ENCODE measurements at places on chromosomes 4 and X. TPM values are rescaled to one million over a fixed set of nuclear protein-coding genes. Genes with fewer than 3 reads are reported as not detected.

Gene GATA1
- total RNA-seq = not detected

DNA sequence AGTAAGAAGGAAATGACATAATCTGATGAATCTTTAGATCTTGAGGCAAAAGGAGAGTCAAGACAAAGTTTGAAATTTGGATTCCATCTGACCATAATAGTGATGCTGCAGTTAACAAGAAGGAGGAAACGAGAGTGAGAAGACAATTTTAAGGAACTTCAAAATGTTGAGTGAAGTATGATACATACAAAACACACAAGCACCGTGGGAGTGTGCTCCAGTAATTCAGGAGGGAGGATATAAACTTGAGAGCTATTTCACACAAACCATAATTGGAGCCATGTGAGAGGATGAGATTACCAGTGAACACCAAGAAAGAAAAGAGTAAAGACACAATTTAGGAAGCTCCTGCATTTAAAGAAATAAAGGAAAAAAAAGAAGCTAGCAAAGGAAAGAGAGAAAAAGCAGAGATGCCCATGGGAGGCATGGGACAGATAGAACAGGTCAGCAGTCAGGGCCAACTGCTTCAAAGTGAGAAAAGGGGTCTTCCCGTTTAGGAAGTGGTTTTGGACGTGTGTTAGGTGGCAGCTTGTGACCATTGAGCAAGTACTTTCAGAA, 150.7 kb upstream of the SLC7A11 start:
- H3K4me1 ChIP-seq = no peaks in the 10 kb centered on the region
- no peaks in the 10 kb centered on the region for H3K27me3 ChIP-seq
- DNase-seq = no peak
- no peak overlapping the region for H3K4me3 ChIP-seq

DNA sequence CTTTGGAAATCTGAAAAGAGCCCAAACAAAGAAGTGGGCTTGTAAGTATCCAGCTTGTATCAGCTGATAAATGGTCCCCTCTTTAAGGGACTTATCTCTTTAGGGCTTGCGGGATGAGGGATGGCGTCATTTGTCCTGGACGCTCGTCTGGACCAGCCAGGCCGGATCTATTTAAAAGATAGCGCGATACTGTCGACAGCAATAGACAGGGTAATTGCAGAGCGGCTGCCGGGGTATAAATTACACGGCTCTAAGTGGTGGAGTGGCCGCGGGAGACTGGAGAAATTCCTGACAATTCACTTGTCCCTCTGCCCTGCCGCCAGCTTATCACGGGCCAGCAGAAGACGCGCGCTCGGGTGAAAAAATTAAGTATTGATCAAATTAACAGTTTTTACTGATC, 90.7 kb downstream of the FAM53A start:
- no peak overlapping the region for H3K27ac ChIP-seq
- H3K27me3 ChIP-seq = no peaks in the 10 kb centered on the region
- no peaks in the 10 kb centered on the region for H3K4me1 ChIP-seq
- no peak overlapping the region for H3K4me3 ChIP-seq

- no peaks in the 10 kb centered on the region for H3K27me3 ChIP-seq
- no peaks in the 10 kb centered on the region for H3K36me3 ChIP-seq
- H3K4me1 ChIP-seq = no peaks in the 10 kb centered on the region
- no peak overlapping the region for H3K27ac ChIP-seq
- H3K4me3 ChIP-seq = no peak overlapping the region
Observed at GRCh38 chrX:119638725-119639471, 32.7 kb upstream of the NKRF start.

All from GM23248 (cell line).